ENCODE measurements at places on chromosomes 5 and 9.

DNA sequence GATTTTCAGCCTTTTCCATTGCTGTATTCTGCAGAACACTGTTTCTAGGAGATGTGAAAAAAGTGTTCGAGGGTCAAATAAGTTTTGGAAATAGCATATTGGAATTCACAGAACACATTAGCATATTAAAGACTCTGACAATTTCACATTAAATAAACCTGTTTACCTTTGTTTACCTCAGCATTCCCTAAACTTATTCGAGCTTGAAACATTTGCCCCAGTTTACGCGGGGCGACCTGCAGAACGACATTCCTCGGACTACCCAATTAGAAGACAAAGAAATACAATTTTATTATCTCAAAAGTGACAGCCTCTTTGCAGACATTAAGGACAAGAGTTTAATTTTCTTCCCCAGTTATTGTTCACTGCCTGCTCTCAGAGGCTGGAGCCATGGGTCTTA lies 110.3 kb upstream of the NFIB start:
- DNase-seq: no peak

DNA sequence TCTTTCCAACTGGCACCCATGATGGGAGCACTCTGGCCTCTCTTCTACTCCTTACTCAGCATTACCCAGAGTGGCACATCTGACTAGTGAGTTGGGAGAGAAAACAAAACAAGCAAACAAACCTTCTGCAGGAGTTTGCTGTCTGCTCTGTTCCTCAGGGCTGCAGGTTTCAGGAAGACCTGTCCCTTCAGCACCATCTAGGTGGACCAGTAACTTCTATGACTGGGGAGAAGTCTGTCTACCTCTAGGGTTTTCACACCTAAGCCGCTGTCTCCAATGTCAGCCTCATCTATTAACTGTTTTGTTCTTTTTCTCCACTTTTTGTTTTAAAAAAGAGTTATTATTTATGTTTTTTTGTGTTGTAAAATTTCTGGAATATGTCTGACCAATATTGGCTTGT lies 58.7 kb downstream of the RAB3C start:
- no peak for DNase-seq

DNA sequence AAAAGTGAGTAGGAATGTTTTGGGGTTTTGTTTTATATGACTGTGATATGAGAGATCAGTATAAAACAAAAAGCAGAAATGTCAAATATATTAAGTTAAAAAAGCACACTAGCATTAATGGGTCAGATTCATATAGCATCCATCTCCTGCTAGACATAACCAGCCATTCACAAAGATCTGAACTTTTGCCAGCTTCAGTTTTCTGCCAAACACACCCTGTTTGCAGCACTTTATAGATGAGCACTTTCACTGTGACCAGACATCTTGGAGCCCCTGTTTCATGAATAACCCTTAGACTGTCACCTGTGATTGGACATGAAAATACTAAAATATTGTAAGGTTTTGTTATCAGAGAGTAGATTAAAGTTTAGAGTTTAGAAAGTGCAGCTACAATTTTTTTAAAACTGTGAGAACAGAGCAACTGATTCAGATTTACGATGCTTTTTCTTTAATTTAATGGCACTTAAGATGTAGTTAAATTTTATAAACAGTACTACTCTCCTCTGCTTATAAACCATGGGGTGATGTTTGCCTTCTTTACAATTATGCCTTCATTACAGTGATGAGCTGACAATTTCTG lies 142.6 kb downstream of the KCTD16 start:
- DNase-seq: no peak

- DNase-seq: no peak
Measured at GRCh38 chr9:90948156-90948555, 146.5 kb downstream of the SYK start.

DNA sequence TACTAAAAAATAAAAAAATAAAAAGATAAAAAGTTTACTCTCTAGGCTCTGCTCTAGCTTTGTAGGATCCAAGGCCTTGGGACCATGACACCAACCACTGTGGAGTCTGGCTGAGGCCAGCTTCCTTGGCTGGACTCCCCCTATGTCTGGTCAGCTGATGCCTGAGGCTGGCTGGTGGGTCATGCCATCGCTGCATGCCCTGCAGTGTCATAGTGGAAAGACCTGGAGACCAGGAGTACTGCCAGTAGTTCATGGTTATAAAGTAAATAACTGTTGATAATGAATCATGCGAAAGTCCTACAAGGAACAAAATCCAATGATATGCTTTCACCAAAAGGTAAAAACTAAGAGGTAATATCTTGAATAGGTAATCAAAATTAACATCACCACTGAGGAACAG lies 43.2 kb downstream of the GARNL3 start:
- no peak for DNase-seq

GRCh38 chr5:164649266-164649665 lies 1143.8 kb downstream of the MAT2B start:
- DNase-seq: no peak

DNA sequence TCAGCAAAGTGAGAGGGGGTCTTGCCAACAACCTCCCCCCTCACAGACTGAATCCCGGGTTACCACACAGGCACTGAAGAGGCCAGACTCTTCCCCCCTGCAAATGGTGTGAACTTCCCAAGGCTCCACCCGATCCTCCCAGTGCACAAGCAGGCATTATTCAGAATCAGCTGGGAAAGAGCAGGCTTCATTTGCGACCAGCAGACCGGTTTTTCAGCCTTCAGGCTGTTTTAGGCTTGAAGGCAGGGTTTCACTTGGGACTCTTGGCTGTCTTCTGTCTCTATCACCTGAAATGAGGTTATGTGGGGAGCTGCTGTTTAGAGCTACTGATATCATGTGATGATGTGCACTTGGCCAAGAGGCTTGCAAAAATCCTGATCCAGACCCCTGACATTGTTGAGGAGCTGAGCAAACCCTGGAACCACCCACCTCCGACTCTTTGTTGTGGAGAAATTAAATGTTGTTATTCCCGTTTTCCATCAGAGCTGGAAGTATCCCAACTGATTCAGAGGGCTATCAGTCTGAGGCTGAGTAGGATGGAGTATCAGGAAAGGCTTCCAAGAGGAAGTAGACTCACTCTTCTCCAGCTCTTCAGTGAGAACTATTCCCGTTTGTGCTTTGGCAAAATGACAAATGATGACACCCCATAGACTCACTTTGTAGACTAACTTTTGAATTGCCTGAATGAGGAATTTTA lies 63.3 kb upstream of the ZFR start:
- no peak for DNase-seq

GRCh38 chr5:34976347-34976746 lies 47.0 kb downstream of the DNAJC21 start:
- no peak for DNase-seq

- DNase-seq: no peak
Measured at GRCh38 chr9:2208991-2209390, 193.8 kb downstream of the SMARCA2 start.

GRCh38 chr5:154795235-154795596 lies 40.0 kb downstream of the LARP1 start:
- DNase-seq: no peak

GRCh38 chr5:133652951-133653759 lies 40.8 kb upstream of the FSTL4 start:
- DNase-seq: no peak

- DNase-seq: no peak
Measured at GRCh38 chr9:69223605-69224004, 49.5 kb downstream of the TJP2 start.

- DNase-seq: no peak
Measured at GRCh38 chr9:115144706-115145105, 26.7 kb upstream of the TNC start.

DNA sequence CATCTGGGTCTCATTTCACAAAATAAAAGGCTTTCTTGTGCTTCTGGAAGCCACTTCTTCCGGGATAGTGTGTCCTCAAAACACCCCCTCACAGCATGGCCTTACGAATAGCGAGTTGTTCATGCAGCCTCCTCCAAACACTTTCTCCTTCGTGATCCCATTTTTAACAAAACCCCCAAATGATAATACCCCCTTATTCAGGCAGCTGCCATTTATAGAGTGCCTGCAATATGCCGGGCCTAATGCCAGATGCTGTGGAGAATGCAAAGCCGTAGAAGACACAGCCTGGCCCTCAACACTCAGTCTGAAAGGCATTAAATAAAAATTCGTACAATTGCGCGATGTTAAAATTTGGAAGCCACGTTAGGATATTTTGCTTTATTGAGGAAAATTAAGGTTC lies 66.4 kb upstream of the SLC44A1 start:
- DNase-seq: no peak

DNA sequence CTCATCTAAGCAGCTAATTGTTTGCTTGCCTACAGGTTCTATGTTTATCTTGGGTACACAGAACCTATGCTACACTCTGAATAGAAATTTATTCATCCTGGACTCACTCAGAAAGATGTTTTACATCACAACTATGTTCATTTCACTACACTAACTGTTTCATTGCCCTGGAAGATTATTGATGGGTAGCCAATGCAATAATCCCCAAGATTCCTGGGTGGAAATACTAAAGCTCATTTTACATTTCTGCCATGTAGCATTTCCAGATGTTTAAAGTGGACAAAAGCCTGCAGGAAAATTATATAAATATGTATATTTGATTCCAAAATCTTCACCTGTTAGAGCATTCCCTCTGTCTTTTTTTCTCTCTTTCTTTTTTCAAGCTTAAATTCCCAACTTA lies 51.9 kb upstream of the IL7R start:
- no peak for DNase-seq

DNA sequence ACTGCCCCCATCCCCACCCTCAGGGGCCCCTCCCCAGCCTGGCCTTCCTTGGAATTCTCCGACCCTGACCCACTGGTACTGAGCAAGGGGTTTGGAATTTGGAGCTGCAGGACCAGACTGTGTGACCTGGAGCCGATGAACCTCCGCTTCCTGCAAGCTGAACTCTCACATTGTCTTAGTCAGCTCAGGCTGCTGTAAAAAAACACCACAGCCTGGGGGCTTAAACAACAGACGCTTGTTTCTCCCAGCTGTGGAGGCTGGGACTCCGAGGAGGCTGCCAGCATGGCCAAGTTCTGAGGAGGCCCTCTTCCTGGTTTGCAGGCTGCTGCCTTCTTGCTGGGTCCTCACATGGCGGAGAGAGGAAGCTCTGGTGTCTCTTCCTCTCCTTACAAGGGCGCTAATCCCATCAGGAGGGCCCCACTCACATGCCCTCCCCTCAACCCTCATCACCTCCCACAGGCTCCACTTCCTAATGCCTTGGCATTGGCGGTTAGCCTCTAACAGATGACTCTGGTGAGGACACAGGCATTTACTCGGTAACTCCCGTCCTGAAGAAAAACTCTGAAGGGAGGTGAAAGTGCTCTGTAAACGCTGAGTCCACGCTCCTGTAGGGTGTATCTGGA lies 42.4 kb downstream of the C5orf15 start:
- no peak for DNase-seq

DNA sequence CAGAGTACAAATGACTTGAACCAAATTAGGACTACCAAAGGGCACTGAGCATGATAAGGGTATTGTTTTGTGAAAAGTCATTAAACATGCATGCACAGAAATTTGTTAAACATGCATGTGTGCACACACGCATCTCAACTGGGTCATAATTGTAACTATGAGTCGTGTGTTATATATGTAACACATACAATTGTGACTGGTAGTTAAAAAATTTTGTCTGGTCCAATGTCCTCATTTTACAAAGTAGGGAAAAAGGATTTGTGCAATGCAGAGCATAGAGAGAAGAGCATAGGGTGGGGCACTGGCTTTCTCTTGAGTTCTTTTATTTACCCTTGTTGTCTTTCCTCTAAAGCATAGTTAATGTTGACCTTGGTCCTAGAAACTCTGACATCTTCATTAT lies 19.3 kb upstream of the IGFBPL1 start:
- DNase-seq: no peak

DNA sequence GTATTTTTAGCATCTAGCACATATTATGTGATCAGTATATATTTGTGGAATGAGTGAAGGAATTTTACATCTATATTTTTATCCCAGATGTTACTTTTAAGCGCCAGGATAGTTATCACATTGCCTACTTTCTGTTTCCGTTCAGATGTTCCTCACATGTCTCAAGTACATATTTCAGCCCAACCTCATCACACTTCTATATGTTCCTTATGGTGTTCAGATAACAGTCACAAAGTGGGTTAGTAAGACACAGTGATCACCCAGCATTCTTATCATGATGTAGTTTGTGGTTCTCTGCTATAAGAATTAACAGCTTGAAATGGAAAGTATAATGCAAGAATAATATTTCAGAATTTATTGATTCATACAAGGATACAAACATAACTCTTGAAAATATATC lies 170.0 kb upstream of the RASA1 start:
- no peak for DNase-seq

DNA sequence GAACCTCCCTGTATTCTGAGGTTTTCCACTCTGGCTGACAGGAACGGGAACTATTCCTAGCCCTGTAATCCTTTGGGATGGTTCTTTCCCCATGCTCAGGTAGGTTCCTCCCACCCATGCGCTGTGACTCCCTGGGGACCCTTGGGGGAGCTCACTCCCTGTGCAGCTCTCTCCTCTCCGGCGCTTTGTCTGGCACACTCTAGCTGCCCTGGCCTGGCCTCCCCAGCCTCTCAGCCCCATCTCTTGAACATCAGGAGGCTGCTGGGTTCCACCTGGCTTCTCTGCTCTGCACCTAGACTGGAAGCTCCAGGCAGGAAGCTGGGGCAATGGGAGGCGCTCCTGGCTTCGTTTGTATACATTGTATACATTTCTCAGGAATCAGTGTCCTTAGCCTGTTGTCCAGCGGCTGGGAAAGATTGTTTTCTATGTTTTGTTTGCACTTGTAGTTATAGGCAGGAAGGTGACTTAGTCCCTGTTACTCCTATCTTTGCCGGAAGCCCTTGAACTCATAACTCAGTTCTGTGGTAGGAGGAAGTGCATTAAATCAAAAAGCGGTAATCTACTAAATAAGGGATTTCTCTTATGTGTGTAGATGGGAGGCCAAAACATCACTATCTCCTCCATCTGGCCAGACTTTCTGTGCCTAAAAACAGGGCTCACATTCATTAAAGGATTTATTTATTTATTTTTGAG lies 20.4 kb downstream of the SLC25A25 start:
- no peak for DNase-seq

GRCh38 chr5:154528005-154528594 lies 50.1 kb upstream of the HAND1 start:
- DNase-seq: no peak

DNA sequence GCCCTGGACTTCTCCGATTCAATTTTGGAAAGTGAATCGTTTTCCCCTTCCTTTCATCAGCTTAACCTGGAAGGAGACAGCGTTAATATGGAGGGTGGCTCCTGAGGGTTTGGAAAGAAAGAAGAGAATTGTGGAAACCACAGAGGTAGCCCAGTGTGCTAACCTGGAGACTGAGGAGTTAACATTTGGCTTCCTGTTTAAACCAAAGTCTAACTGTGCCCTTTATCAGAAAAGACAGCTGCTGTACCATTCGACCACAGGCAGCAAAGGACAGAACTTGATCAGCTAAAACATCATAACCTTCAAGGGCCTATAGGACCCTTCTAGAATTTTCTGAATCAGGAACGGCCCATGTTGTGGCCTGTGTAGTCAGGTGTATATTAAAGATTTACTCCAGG lies 735 bp downstream of the IDNK start:
- no peak for DNase-seq

DNA sequence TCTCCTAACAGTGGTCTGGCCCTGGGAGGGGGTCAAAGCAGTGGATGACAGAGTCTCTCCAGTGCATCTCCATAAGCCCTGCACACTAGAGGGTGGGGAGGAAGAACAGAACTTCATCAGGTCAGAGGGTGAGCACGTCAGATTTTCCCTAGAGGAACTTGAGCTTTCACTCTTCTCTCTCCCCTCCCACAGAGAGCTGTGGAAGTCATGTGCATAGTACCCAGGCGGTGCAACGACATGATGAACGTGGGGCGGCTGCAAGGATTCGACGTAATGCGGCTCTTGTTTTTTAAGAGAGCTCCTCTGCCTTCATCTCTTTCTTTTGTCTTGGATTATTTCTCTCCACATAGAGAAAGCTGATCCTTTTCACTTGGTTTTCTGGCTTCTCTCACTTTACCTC lies 100.2 kb upstream of the OTULINL start:
- DNase-seq: no peak
